Thoracic aorta (tissue), 2 donors: ENCODE measurements at places on chromosomes 2 and 18.
A peak's percentile ranks its signal among the peaks of the same experiment; 100 is the strongest.

DNA sequence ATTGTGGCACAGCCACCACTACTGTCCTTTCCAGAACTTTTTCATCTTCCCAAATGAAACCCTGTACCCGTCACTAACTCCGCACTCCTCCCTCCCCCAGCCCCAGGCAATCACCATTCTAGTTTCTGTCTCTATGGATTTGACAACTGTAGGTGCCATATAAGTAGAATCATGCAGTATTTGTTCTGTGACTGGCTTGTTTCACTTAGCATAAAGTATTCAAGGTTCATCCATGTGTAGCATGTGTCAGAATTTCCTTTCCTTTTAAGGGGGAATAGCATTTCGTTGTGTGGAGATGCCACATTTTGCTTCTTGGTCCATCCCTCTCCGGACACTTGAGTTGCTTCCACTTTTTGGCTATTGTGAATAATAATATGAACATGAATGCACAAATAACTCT, 842 bp upstream of the CKAP2L start:
- no peak for DNase-seq

DNA sequence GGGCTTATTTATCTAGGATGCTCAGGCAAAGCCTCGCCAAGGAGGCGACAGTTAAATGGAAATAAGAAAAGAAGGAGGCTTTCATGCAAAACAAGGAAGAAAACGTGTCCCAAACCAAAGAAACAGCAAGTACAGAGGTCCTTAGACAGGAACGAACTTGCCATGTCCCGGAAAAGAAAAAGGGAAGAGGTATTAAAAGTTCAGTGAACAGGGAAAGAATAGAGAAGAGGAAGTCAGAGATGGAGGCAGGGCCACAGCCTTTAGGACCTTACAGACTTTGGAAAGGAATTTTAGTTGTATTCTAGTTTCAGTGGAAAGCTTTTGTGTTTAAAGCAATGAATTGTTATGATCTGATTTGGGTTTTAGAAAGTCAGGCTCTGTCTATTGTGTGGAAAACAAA, 22.1 kb downstream of the IKZF2 start:
- no peak for DNase-seq

DNA sequence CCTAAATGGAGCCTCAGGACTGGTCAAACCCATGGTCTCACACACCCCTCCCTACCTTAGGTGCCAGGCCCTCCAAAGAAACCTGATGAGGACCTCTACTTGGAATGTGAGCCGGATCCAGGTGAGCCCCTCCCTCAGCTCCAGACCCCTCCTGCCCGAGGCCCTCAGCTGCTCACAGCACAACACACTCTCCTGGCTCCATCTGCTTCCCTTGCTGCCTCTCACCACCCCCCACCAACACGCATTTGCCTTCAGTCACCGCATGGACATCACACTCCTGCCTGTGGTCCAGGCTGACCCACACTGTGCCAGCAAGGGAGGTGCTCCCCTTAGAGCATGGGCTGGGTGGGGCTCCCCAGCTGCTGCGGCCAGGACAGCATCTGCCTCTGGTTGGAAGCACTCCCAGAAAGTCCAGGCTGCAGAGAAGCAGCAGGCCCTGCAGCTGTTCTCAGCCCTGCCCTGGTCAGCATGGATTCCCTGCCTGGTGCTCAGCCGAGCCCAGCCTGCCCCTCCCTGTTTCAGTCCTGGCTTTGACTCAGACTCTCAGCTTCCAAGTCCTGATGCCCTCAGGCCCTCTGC, 15.1 kb downstream of the SH2D6 start:
- DNase-seq, result no peak

GRCh38 chr2:19062370-19062769, 296.1 kb downstream of the OSR1 start:
- no peak for DNase-seq

GRCh38 chr18:25299426-25300300, 52.3 kb downstream of the ZNF521 start:
- DNase-seq, result no peak

DNA sequence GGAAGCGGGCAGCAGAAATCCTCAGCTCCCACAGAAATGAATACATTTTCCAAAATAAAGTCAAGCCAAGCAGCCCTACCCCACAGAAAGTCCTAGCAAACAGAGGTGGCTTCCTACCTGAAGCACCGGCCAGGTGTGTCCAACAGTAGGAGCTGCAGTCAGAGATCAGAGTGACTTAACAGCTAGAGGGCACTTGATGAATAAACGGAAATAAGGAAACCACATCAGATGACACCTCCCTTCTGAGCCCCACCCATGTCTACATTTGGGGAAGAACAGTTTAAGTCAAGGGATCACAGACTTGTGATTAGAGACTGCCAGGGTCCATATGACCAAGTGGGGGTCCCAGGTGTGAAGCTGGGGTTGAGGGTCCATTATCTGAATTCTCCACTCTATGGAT, at the start of gene CXCR1:
Gene CXCR1, minus strand, starts transcription at position 172 of the 400 bp plus-strand sequence. CDS start 1,751 bp downstream, outside the sequence.
- no peak for DNase-seq

GRCh38 chr2:56260415-56260814, 76.6 kb downstream of the CCDC85A start:
- no peak for DNase-seq

DNA sequence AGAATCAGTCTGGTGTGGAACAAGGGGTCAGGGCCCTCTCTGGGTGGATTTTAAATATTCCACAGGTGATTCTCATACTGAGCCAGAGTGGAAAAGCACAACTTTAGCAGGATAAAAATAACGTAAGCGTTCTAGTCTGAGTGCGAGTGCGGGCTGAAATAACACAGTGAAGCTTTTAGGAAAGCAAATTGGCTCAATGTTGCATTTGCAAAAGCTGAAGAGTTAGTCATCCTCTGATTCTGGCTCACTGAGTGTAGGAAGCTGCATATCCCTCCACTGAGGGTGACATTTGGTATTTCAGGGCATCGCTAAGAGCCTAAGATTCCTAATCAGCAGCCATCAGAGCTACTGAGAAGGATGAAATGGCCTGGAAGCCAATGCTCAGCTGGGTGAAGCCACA, 134.7 kb downstream of the RIF1 start:
- no peak for DNase-seq

- DNase-seq, result no peak
Observed at GRCh38 chr2:158211502-158211901, 109.8 kb downstream of the UPP2 start.

DNA sequence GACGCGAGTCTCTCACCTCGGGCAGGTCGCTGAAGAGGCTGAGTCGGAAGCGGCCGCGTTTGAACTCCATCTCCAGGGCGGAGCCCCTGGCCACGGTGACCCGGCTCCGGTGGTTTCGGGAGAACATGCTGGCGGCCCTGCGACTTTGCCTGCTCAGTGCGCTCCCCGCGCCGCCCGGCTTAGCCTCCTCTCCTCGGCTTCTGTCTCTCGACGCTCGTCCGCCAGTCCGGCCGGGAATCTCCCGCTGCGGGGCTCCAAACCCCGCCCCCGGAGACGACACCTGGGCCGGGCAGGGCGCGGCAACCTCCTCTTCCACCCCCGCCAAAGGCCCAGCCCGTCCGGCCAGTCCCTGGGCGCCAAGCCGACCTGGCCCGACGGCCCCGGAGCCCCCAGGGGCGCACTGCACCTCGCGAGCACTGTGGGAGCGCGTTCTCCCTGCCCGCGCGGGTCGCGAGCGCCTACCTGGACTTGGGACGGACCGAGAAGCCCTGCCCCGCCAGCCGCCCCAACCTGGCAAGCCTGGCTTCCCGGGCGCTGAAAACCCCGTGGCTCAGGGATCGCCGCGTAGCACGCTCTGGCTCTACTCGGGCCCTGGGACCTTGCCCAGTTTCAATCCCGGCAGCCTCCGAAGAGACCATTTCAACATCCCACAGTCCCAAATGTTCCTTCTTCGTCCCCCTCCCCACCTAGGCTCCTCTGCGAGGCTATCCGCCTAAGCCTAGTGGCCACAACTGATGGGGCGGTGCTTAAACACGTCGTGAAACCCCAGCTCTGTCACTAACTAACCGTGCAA, at the start of gene RTKN:
Gene RTKN, minus strand, starts transcription at position 248 of the 793 bp plus-strand sequence. Its CDS starts 121 bp downstream, at position 127.
- DNase-seq, result no peak

- no peak for DNase-seq
Observed at GRCh38 chr18:12517142-12517825, 109.6 kb downstream of the PRELID3A start.

- no peak for DNase-seq
Observed at GRCh38 chr2:236754271-236754944, 184.8 kb downstream of the ACKR3 start.

GRCh38 chr2:215695861-215696260, 260.0 kb upstream of the FN1 start:
- no peak for DNase-seq

GRCh38 chr2:170341684-170342623, 164.0 kb downstream of the MYO3B start:
- DNase-seq, result no peak

DNA sequence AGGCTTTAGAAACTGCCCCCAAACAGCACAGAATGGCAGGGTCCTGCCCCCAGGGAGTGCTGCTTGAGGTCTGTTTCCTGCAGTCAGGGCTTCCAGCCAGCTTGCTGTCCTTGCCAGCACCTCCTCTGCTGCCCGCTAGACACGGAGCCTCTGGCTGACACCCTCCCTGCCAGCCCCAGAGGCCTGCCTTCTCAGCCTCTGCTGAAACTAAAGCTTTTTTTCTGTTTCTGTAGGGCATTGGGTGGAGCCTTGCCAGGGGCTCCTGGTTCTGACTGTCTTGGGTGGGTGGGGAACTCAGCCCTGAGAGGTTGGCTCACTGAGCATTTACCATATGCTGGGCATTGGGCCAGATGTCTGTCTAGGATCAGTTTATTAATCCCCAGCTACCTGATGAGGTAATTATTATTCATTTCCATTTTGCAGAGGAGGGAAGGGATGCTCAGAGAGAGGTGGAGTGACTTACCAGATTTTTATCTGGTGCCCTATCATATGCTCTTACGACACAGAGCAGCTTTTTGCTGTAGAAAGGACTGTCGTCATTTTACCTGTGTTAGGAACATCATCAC, 35.4 kb downstream of the INPP4A start:
- DNase-seq, result no peak

DNA sequence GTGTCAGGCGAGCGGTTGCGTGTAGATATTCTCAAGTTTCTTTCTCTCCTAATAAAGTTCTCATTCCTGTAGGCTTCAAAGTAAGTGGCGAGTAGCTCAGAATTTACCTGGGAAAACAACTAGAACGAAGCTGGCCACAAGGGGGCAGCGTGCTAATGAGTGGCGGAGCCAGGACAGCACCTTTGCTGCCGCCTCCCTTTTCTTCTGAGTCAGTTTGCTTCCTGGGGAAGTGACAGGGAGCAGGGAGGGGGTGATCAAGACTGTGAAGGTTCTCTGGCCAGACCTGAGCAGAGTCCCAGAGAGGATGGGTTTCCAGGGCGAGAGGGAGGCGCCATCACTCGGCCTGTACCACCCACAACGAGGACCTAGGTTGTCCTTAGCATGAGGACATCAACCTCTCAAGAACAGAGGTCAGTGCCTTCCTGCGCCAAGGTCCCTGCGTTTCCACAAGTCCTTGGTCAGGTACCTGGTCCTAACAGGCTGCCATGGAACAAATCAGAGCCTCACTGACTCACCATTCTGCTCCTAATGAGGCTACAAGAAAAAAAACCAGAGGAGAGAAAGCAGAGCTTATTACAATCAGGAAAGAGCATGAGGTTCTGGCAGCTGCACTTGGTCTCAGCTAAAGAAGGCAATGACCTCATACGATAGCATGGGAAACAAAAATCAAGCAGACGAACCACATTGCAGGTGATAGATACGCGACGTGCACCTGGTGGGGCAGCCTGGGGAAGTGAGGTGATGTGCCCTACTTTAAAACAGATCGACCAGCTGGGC, 98.7 kb downstream of the PLB1 start:
- peak; percentile 68 for DNase-seq
